MG63 (cell line): ENCODE measurements at places on chromosomes 3 and 15. TPM values are rescaled to one million over a fixed set of nuclear protein-coding genes. Genes with fewer than 3 reads are reported as not detected.

The ACVR2B gene
- total RNA-seq = 1.1 and 1.2 TPM in 2 replicates

The LRRIQ4 gene
- total RNA-seq = not detected in 2 replicates

The PSTPIP1 gene
- total RNA-seq = not detected in 2 replicates

DNA sequence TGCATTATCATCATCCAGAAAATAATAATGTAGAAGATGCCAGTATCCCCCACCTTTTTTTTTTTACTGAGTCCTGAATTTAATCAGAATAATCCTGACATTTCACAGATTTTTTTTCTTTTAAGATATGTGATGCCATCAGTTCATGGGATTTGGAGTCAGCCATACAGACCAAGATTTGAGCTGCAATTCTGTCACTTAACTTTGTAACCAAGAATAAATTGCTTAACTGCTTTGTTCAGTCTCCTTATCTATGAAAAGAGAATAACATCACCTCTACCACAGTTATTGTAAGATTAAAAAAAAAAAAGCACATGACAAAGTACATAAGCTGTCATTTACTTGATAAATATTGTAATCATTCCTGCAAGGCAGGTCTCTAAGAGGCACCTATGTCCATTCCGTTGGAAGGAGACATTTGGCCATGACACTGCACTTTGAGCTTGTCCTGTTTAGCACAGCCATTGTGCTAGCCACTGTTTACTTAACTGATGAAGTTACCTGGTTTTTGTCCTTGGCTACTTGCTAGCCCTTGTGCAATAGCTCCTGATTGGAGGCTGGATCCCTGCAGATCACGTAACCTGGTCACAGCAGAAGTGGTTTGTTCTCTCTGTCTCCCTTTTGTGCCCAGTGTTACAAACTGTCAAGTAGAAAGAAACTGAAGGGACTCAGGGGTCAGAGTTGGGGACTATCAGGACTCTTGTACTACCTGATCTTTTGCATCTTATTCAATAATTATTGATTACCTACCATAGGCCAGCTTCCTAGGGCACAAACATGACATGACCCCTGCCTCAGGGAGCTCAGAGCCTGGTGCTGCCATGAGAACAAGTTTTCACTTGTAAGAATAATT, 306.0 kb downstream of the WDR72 start:
- no peak for DNase-seq

DNA sequence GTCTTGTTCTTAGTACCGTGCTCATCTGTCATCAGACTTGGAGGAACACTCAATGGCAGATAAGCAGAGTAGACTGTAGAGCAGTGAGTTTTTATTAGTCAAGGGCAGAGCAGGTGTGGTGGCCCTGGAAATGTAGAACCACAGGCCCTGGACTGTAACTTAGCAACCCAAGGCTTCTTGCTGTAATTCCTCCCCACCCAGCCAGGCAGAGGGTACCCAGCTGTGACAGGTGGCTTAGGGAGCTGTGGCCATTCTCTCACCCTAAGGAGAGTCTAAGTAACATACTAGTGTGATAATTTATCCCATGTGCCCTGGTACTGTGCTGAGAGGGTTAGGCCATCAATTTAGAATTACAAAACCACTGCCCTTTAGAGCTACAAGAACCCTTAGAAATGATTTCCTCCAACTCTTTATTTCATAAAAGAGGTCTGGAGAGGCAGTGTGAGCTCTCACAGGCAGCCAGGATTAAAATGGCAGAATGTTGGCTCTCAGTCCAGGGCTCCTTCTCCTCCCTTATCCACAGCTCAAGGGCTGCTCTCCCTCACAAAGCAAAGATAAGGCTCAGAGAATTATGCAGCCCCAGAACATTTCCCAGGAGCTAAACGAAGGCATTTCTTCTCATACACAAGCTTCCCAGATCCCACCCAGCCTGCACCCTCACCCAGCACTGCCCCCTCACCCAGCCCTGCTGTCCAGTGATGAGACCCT, 3.0 kb downstream of the POMGNT2 start:
- no peak for DNase-seq

The KNG1 gene
- total RNA-seq = not detected in 2 replicates

The RTP3 gene
- total RNA-seq = not detected in 2 replicates

GRCh38 chr3:138082085-138082991, 33.1 kb downstream of the DZIP1L start:
- DNase-seq = peak; percentile 65

- DNase-seq = no peak
Measured at GRCh38 chr15:89335298-89336041, 846 bp upstream of the POLG start.

GRCh38 chr3:123444744-123445143, 4.1 kb downstream of the ADCY5 start:
- DNase-seq = no peak

- DNase-seq = no peak
Measured at GRCh38 chr3:79245284-79246138, 522.3 kb downstream of the ROBO1 start.

The TTLL13 gene
- total RNA-seq = 0.07 TPM in 1 of 2 replicates, not detected in the other

The CSPG5 gene
- 0.96 and 1.8 TPM in 2 replicates for total RNA-seq

GRCh38 chr3:193915099-193915498, 220.8 kb upstream of the HES1 start:
- no peak for DNase-seq

GRCh38 chr3:50539356-50540286, 27.9 kb downstream of the C3orf18 start:
- DNase-seq = no peak

DNA sequence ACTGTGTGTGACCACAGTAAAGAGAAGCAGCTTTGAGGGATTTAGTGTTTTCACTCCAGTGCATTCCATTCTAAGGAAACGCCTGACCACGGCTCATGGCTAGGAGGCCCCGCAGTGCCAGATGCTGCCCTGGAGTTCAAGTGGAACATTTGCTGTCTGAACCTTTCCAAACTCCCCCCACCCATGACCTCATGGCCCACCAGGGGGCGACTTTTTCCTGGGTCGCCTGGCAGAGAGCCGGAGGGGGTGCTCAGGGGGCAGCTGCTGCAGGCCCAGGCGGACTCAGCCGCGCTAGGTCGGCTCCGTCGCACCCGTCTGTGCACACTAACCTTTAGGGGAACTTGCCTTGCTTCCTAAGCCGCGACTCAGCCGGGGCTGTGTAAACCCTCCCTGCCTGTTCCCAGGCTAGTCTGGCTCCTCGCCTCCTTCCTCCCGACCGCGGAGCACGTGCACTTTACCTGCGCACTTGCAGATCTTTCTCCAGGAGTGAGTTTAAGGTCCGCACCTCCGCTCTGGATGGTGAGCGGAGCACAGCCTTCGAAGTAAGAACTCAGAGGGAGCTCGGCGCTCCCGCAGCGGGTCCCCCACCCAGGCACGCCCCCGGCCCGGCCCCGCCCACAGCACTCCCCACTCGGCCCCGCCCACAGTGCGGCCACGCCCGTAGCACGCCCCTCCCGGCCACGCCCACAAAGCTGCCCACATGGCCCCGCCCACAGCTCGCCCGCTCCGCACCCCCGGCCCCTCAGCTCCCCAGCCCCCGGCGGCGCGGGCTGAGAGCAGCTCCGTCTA, at the start of gene OCA2:
Gene OCA2 (minus strand): TSS at position 550 of the 789 bp plus-strand sequence. CDS start 17,441 bp downstream, outside the sequence.
- DNase-seq = peak; percentile 39

The NEK4 gene
- total RNA-seq = 13.5 and 14.6 TPM in 2 replicates

DNA sequence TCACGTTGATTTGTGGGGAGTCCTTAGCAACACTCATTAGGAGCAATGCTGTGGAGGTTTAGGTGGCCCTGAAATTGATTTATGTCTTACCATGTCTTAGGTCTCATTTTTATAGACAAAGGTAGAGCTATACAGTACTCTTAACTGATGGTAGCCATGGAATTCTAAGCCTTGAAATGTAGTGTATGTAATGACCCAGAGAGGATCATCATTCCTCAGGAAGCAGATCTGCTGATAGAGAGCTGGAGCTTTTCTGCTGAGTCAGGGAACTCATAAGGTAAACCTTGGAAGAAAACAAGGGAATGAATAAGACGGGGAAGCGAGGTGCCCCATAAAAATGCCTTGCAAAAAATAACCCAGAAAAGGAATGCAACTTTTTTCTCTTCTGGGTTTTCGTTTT, 34.0 kb upstream of the ZNF639 start:
- no peak for DNase-seq

The TLNRD1 gene
- total RNA-seq = 8.4 and 13.9 TPM in 2 replicates

The PGBD4 gene
- 0.76 and 1.6 TPM in 2 replicates for total RNA-seq

The C3orf80 gene
- total RNA-seq = not detected in 2 replicates

- peak; percentile 54 for DNase-seq
Measured at GRCh38 chr3:55488398-55489055, 1.4 kb upstream of the WNT5A start.

The TERB2 gene
- not detected in 2 replicates for total RNA-seq

DNA sequence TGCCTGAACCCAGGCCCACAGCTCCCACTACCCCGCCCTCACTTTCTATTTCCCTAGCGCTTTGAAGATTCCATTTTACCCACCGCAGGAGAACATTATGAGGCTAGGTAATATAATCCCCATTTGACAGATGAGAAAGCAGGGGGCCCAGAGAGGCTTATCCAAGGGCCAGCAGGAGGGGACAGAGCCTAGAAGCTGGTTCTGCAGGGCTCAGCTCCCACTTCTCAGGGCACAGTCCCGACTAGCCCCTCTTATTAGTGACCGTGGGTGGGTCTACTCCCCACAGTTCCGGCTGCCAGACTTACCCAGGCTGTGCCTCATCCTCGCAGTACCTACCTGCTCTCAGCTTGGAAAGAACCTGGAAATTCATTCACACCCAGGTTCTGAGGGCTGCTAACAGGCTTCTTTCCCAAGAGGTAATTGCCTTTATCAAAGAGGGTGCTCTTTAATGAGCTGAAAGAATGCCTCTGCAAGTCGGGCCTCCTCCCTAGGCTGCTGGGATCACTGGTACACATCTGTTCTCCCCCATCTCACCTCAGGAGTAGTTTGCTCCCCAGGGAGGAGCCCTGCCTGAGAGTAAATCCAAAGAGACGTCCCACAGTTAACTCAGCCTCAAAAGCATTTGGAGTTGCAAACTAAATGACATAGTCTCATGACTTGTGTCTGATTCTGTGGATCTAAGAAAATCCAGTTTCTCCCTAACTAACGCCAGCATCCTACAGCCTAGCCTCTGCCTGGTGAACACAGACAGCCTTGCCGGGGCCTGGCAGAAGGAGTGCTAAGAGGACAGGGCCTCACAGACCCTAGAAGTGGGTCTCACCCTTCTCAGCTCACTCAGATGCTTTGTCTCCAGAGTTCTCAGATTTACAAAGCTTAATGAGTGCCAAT, 125.0 kb downstream of the CHSY1 start:
- peak; percentile 56 for DNase-seq

GRCh38 chr3:14317057-14317553, 85.3 kb upstream of the SLC6A6 start:
- no peak for DNase-seq

DNA sequence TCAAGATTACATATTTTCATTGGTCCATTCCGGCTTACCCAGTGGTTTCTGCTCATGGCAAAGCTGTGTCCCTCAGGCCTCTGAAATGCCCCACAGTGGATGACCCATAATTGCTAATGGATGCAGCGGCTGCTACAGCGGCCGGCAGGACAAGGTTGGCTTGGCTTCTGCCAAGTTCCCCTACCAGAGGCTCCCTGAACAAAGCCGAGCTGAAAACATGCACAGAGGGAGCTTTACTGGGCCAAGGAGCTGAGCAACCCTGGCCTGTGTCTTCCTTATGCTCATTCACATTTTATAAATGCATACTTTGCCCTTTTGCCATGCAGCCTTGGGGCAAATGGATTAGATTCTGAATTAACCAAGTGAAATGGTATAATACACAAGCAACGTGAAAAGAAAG, 150.5 kb downstream of the NTRK3 start:
- no peak for DNase-seq

DNA sequence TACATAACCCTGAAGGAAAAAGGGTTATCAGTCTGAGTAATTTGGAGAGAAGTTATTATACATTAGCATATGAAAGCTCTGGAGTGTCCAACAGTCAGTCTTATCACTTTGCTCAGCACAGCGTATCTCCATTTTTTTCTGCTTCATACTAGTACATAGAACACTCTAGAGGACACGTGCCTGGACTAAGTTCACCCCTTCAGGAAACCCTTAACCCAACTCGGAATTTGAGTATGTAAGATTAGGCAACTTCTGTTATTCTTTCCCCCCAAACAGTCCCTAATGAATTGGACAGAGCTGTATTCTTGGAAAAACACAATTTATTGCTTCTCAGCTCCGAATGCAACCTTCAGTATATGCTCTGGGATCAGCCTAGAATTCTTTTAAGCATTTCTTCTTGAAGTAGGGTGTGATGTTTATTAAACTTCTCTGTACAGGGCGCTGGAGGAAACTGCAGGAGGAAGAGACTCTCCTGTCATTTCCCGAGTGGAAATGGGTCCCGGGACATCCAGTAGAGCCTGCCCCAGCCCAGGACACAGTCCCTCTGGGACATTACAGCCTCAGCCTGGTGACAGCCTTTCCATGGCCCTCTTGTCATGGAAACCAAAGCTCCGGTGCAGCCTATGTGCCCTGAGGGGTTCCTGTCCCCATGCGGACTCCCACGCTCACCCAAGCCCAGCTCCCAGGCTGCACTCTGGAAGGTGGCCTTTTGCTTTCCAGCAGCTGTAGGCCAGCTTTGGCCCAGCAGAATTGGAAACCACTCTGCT, 37.3 kb upstream of the CMTM8 start:
- no peak for DNase-seq

DNA sequence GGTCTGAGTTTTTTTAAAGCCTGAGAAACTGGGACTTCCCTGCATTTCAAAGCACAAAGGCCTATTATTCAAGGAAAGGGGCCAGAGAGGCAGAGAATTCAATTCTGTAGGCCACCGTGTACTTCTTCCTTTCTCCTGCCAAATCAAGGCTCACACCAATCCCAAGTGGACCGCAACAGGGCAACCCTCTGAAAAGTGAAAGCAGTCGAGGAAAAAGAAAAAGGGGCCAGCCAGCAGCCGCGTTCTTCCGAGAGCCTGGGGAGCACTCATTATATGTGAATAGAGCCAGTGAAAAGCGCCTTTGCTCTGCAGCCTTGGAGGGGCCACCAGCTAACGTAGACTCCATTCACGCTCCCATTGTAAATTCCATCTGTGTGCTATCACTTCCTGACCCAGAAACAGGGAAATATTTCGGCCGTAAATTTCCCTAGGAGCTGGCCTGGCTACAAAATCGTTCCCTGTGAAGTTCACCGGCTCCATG, 45.9 kb upstream of the THUMPD3 start:
- DNase-seq = peak; percentile 21

The CHST2 gene
- 0.20 and 0.36 TPM in 2 replicates for total RNA-seq

GRCh38 chr15:88342666-88343065, 86.1 kb upstream of the NTRK3 start:
- DNase-seq = peak; percentile 70

DNA sequence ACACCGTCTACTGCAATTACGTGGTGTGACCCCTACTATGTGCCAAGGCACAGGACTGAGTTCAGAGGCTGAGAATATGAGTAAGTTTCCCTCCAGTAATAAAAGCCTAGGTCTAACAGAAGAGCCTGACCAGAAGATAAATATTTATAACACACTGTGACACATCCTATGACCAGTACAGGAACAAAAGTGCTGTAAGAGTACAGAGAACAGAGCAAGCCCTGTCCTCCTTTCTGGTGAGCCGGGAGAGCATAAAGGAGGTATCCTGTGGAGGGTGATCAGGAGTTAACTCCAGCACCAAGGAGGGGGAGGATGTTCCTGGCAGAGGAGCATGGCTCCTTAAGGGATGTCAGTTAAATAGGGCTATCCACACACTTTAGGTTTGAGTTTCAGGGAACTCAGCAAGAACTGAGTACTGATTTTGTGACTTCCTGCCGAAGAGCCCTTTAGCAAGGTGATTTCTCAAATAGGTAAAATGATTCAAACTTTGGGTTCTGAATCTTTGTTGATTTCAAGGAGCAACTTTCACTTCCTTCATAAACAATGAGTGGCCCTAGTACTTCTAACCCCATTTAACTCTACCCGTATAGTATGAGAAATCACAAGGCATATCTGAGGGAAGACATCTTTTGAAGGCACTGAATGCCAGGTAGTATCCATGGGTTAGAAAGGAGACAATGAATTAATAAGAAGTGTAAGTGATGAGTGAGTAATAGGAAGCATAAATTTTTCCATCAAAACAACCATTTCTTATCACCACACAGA, 198.0 kb downstream of the THRB start:
- DNase-seq = peak; percentile 45

The DUOXA2 gene
- not detected in 2 replicates for total RNA-seq
